Hepatocyte (in vitro differentiated cells): ENCODE measurements at places on chromosomes 5 and 9. TPM values are rescaled to one million over a fixed set of nuclear protein-coding genes. Genes with fewer than 3 reads are reported as not detected.

DNA sequence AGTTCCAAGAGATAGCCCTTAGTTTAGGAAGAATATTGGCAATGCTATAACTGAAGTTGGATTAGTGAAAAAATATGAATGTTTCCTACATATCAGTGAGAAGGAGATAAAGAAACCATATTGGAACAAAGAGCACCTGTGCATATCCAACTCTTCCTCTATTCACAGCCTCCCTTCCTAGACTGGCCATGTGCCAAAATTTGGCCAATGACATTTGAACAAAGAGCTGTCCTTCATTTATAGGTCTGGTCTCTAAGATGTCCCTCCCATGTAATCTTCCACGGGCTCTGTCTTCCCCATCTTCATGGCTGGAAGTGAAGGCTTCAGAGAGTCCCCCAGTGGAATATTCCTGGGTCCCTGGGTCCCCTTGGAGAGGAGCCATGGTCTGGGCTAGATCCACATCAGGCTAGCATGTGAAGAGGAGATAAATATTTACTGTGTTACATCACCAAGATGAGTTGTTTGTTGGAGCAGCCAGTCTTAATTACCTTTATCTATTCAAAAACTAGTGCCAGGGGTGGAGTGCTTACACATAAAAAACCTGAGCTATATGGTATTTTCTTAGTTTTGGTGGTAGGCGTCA is 190.0 kb upstream of the S1PR3 start:
- H3K36me3 ChIP-seq, result no peaks in the 10 kb centered on the region
- H3K27ac ChIP-seq, result no peak overlapping the region
- H3K27me3 ChIP-seq, result no peaks in the 10 kb centered on the region
- peaks cover 14% of the 10 kb centered on the region for H3K4me1 ChIP-seq
- DNase-seq, result no peak
- no peak overlapping the region for H3K4me3 ChIP-seq

The TERT gene
- total RNA-seq, result not detected in 2 replicates

- no peaks in the 10 kb centered on the region for H3K4me1 ChIP-seq
- no peak overlapping the region for H3K4me3 ChIP-seq
- no peak overlapping the region for H3K27ac ChIP-seq
- H3K27me3 ChIP-seq, result no peaks in the 10 kb centered on the region
Measured at GRCh38 chr5:54673523-54674225, 156.1 kb downstream of the SNX18 start.

DNA sequence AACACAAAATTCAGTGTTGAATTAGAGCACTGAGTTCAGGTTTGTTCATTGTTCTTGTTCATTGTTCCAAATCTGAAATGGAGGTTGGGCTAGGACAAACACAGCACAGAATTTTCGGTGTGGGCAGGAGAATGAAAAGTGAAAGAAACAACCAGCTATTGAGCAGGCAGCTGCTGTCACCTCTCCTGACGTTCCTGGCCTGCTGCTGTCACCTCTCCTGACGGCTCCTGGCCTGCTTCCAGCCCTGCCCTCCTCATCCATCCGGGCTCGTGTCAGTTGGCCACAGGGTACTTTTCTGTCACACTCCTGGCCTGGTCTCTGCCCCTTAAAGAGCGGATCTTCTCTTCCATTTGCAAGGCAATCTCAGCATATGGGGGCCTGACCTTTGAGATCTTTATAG is 45.2 kb upstream of the CKMT2 start:
- H3K4me3 ChIP-seq, result no peak overlapping the region
- no peaks in the 10 kb centered on the region for H3K4me1 ChIP-seq
- H3K27ac ChIP-seq, result no peak overlapping the region
- no peaks in the 10 kb centered on the region for H3K27me3 ChIP-seq
- DNase-seq, result no peak
- H3K36me3 ChIP-seq, result no peaks in the 10 kb centered on the region

- DNase-seq, result no peak
- no peak overlapping the region for H3K4me3 ChIP-seq
- H3K4me1 ChIP-seq, result peaks cover 30% of the 10 kb centered on the region
- H3K27me3 ChIP-seq, result no peaks in the 10 kb centered on the region
- H3K36me3 ChIP-seq, result no peaks in the 10 kb centered on the region
Measured at GRCh38 chr9:114218264-114219120, 63.2 kb downstream of the COL27A1 start.

GRCh38 chr9:27765266-27766072 is 192.2 kb upstream of the C9orf72 start:
- H3K4me3 ChIP-seq, result no peak overlapping the region
- DNase-seq, result no peak
- no peaks in the 10 kb centered on the region for H3K4me1 ChIP-seq
- H3K27ac ChIP-seq, result no peak overlapping the region
- H3K36me3 ChIP-seq, result no peaks in the 10 kb centered on the region

DNA sequence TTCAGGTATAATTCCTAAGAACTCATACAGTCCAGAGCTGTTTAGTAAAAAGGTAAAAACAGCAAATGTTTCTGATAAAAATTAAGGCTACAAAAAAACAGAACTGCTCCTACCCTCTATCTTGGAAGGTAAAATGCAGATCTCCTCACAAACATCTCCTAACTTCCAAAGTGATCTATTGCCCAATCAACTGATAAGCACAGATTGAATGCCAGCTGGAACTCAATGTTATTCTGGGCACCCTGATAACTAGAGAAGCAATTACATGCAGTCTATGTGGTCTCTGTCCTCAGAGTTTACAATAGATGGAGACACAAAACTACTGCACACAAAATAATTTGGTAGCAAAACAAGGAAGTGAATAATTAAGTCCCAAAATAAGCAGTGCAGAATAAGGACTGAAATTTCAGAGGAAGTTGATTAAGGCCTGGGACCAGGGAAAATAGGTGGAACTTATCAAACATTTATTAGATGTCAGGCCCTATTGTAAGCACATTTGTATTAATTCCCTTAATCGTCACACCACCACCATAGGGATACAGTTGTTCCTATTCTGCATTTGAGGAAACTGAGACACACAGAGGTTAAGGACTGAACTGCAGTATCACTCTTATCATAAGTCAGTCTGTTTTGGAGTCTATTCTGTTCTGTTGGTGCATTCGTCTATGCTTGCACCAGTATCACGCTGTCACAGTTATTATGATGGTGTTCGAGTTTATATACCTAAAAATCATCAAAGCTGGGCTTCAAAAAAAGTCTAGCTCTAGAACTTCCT is 102.2 kb upstream of the TARS1 start:
- H3K27ac ChIP-seq, result no peak overlapping the region
- DNase-seq, result no peak
- no peaks in the 10 kb centered on the region for H3K4me1 ChIP-seq
- H3K4me3 ChIP-seq, result no peak overlapping the region

The SPATA31D4 gene
- total RNA-seq, result not detected in 2 replicates

DNA sequence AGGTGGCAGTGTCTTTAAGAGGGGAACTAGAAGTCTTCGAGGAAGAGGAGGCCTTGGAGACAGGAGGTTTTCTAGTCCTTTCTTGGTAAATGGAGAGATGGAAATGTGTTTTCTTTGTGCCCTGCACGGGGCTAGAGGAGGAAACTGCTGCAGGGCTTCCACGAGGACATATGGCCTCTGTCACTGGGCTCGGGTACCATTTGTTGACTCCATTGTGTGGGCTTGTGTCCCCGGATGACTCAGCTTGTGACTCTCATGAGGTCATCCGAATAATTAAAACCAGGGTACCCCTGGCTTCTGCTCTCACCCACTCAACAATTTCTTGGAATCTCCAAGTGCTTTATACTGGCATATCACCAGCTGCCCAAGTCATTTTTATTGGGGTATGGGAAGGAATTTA is 261.7 kb downstream of the KIF4B start:
- no peaks in the 10 kb centered on the region for H3K27me3 ChIP-seq
- no peak for DNase-seq
- no peak overlapping the region for H3K27ac ChIP-seq
- no peaks in the 10 kb centered on the region for H3K4me1 ChIP-seq
- H3K4me3 ChIP-seq, result no peak overlapping the region

GRCh38 chr5:167664222-167664804 is 627.1 kb upstream of the WWC1 start:
- H3K4me1 ChIP-seq, result no peaks in the 10 kb centered on the region
- no peaks in the 10 kb centered on the region for H3K36me3 ChIP-seq
- DNase-seq, result no peak

DNA sequence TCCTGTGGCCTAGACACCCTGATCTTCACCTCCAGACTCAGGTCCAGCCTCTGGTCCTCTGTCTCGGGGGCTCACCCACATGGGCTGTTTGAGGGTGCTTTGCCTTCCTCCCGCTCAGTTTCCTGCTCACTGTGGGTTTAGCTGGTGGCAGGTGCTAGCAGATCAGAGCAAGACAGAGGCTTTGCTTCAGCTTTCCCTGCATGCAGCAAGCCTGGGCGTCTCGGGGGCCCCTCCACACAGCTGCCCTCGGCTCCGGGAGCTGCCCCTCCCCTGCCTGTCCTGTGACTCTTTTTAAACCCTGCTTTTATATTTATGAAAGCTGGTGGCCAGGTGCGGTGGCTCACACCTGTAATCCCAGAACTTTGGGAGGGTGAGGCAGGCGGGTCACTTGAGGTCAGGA is 14.6 kb downstream of the MRPL36 start:
- no peaks in the 10 kb centered on the region for H3K36me3 ChIP-seq
- H3K4me3 ChIP-seq, result no peak overlapping the region
- H3K27ac ChIP-seq, result no peak overlapping the region
- no peaks in the 10 kb centered on the region for H3K27me3 ChIP-seq

DNA sequence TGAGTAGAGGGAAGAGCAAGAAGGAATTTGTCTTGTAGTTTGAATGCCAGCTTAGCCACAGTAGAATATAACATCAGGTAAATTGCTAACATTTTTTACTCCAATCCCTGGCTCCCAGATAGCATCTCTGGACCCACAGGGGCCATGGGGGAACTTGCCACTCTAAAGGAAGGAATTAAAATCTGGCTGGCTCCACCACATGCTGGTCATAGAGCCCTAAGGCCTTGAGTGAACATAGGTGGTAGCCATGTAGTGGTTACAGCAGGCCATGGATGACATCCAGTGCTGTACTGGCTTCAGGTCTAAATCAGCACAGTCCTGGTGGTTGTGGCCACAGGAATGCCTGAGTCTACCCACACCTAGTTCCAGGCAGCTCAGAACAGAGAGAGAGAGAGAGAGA is 109.9 kb upstream of the RGMB start:
- DNase-seq, result no peak
- H3K4me1 ChIP-seq, result no peaks in the 10 kb centered on the region
- H3K4me3 ChIP-seq, result no peak overlapping the region
- H3K27me3 ChIP-seq, result no peaks in the 10 kb centered on the region
- H3K36me3 ChIP-seq, result no peaks in the 10 kb centered on the region

GRCh38 chr9:27365707-27366376 is 68.9 kb upstream of the EQTN start:
- H3K4me1 ChIP-seq, result peaks cover 78% of the 10 kb centered on the region
- no peaks in the 10 kb centered on the region for H3K36me3 ChIP-seq
- no peaks in the 10 kb centered on the region for H3K27me3 ChIP-seq
- no peak overlapping the region for H3K4me3 ChIP-seq

- no peak for DNase-seq
- H3K36me3 ChIP-seq, result no peaks in the 10 kb centered on the region
- peak overlapping the region; percentile 45 for H3K27ac ChIP-seq
- peaks cover 4% of the 10 kb centered on the region for H3K4me1 ChIP-seq
Measured at GRCh38 chr9:116238225-116238624, 84.6 kb downstream of the PAPPA start.

- H3K4me3 ChIP-seq, result no peak overlapping the region
- no peaks in the 10 kb centered on the region for H3K36me3 ChIP-seq
- peaks cover 11% of the 10 kb centered on the region for H3K4me1 ChIP-seq
- H3K27me3 ChIP-seq, result no peaks in the 10 kb centered on the region
- peak; percentile 88 for DNase-seq
Measured at GRCh38 chr9:37415011-37415719, 7.3 kb upstream of the GRHPR start.

DNA sequence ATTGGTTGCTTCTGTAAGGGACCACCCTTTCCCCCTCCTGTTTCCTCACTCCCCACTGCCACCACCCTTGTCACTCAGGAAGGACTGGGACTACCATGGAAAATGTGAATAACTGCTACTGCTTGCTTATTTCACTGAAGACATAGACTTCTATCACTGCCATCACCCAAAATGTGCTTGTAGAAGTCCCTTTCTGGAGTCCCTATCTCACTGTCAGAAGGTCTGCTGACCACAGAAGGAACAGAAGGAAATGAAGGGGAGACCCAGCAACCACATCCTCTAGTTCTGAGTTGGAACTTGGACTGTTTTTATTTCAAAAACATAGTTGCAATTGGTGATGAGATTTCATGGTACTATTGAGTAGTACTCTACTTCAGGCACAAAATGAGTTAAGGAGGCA is 122.5 kb downstream of the NPR3 start:
- no peak overlapping the region for H3K4me3 ChIP-seq
- no peaks in the 10 kb centered on the region for H3K36me3 ChIP-seq
- DNase-seq, result no peak
- no peaks in the 10 kb centered on the region for H3K27me3 ChIP-seq
- peaks cover 2% of the 10 kb centered on the region for H3K4me1 ChIP-seq

GRCh38 chr5:123717139-123717538 is 205.2 kb downstream of the CSNK1G3 start:
- H3K36me3 ChIP-seq, result no peaks in the 10 kb centered on the region
- DNase-seq, result no peak
- no peaks in the 10 kb centered on the region for H3K4me1 ChIP-seq
- no peak overlapping the region for H3K4me3 ChIP-seq
- H3K27ac ChIP-seq, result no peak overlapping the region

GRCh38 chr9:89278997-89279739 is 31.8 kb upstream of the CKS2 start:
- H3K4me3 ChIP-seq, result no peak overlapping the region
- H3K27ac ChIP-seq, result no peak overlapping the region
- peak; percentile 77 for DNase-seq

DNA sequence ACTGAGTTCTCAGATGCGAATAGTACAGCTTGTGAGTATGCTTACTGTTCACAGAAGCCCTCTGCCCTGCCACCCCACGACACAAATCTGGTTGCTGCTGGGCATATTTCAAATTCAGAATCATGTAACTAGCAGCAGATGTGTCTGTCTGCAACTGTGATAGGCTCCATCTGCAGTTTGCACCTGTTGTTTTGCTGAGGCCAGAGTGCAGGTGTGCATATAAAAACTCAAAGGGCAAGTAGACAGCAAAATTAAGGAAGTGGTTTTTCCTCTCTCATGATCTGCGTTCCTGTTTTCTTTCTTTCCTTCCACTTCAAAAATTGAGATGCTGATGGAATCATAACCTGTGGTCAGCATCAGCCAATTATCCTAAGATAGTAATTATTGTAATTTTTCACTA is 1000.5 kb downstream of the PTPRD start:
- no peaks in the 10 kb centered on the region for H3K4me1 ChIP-seq
- no peak overlapping the region for H3K27ac ChIP-seq
- no peak for DNase-seq

DNA sequence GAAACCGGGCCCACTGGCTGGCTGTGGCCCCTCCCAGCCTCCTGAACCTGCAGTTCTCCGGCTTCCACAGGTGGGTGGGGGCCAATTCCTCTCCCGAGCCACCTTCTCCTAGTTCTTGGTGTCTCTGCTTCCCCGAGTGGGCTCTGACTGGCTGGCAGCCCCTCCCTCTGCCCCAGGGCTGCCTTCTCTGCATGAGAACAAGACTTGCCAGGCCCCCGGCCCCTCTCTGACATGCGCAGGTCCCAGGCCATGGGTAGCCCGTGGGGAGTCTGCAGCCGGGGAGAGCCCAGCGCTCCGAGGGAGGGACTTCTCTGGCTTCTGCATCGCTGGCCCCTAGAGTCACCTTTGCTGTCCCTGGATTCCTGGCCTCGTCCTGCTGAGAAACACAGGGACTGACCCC is 421.7 kb downstream of the IRX2 start:
- no peaks in the 10 kb centered on the region for H3K27me3 ChIP-seq
- no peak for DNase-seq
- H3K27ac ChIP-seq, result no peak overlapping the region
- H3K36me3 ChIP-seq, result no peaks in the 10 kb centered on the region
- H3K4me1 ChIP-seq, result no peaks in the 10 kb centered on the region
- no peak overlapping the region for H3K4me3 ChIP-seq
